ENCODE measurements at places on chromosomes 7 and 10.
A peak's percentile ranks its signal among the peaks of the same experiment; 100 is the strongest.

DNA sequence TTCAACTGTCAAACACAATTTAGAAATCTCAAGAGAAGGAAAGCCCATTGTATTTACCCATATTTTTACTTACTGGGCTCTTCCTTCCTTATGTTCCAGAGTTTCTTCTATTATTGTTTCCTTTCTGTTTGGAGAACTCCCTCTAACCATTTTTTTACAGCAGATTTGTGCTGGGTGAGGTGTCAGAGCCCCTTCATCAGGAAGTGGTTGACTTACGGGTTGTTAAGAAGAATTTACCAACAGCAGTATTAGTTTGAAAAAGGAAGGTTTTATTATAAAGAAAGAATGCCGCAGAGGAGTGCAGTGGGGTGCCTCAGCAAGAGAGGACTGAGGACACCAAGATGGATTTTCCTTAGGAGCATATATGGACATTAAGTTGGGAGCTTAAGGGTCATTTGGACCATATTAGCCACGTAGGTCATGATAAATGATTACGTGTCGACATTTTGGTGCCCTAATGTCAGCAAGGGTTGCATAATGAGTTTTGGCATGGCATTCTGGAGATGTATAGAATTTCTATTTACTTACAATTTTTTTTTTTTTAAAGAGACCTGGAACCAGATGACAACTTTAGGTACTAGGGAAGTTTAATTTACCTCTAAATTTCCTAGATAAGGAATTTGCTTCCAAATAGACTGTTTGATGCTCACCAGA, 6.3 kb upstream of the TBATA start:
- DNase-seq = no peak

GRCh38 chr10:44981172-44982113, 2.8 kb upstream of the DEPP1 start:
- DNase-seq = no peak

DNA sequence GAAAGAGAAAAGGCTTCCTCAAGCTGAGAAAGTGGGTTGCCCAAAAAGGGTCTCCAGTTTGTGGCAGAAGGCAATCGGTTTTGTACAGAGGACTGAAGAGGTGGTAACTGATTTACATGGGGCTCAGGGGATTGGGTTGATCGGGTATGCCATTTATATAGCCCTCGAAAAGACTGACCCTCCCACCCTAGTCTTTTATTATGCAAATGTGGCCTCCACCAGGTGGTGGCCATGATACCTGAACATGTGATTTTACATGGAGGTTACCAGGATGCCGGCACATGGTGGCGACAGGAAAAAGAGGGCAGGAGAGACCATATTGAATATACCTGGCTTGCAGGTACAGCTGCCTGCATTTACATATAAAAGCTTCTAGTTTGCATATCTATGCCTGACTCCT, 36.7 kb downstream of the ATE1 start:
- DNase-seq = no peak

- DNase-seq = no peak
Measured at GRCh38 chr10:113609704-113610108, 54.1 kb downstream of the NRAP start.

DNA sequence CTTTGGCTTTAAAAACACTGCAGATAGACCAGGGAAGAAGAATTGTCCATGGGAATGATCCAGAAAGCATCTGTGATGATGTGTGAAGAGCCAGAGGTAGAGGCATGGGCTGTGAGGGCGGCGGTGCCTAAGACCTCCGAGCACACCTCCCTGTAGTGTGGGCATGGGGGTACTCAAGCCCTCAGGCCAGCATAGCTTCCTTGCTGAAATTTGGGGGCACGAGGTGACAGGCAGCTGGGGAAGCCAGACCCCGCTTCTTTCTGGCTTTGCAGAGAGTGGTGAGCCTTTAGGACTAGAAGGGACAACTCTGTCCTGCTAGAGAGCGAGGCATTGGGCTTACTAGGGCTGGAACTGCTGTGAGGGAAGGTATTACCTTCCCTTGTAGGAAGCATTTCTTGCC, 187.7 kb upstream of the SH2B2 start:
- DNase-seq = no peak

DNA sequence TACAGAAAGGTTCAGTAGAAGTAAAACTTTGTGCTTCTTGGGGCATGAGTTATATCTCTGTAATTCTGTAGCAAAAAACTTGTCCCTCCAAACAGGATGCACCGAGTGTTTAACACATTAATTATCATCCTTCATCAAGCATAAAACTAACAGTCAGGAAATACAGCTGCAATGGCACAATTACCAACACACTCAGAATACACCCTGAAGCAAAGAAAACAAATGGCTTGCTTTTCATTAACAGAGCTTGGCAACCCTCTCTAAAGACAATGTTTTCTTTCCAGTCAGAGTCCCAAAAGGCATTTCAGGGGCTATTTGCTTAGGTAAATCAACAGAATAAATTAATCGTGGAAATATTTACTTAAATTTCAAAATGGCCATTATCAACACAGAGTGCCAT, 107.7 kb downstream of the ICA1 start:
- no peak for DNase-seq

- DNase-seq = no peak
Measured at GRCh38 chr7:52120912-52121311, 804.3 kb upstream of the COBL start.

- no peak for DNase-seq
Measured at GRCh38 chr7:110871856-110872255, 219.1 kb upstream of the LRRN3 start.

GRCh38 chr10:31574577-31574976, 255.6 kb downstream of the ZEB1 start:
- DNase-seq = no peak

GRCh38 chr10:110076559-110077318, 69.0 kb downstream of the ADD3 start:
- DNase-seq = no peak

DNA sequence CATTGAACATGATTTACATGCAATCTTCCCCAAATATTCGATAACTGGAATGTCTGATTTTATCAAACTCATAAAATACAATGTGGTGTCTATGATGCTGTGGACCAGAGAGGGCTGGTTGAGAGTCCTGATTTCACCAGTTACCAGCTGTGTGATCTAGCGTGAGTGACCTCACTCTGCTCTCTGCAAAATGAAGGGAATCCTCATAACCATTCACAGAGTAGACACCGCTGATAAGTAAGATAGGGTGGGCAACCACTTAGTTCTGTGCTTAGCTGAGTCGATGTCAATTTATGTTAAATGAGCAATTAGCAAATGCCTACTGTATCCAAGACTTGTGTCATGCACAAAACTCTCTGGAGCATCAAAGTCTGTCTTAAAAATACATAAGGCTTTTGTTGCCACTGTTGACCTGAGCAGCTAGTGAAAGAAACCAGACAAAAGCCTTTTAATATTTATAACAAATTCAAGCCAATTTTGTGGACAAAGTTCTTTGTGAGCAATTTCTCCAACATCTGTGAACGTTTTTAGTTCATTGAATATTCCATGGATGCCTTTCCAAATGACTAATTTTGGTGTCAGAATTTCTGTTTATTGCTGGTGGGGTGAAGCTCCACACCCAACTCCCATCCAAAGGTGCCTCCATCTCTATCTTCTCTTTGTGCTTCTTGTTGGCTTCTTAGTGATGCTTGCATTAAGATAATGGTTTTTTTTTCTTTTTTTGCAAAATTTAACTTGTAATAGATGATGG, 314.2 kb downstream of the ADRA2A start:
- DNase-seq = no peak

DNA sequence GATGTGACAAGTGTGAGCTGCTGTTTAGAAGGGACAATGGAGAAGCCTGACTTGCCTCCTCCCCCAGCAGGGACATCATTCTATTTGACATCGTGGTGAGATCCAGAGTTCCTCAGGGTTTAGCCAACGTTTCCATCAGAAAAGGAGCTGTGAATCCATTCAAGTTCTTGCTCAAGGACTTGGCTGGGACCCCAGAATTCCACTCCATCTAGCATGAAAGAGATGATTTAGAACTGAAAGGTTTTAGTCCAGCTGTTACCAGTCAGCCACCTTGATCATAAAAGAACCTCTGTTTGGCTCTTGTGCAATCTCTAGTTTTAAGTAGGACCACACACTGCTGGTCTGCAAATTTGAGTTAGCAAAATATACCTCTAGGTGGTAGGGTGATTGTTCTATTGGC, 337.6 kb downstream of the FRMD4A start:
- DNase-seq = no peak

DNA sequence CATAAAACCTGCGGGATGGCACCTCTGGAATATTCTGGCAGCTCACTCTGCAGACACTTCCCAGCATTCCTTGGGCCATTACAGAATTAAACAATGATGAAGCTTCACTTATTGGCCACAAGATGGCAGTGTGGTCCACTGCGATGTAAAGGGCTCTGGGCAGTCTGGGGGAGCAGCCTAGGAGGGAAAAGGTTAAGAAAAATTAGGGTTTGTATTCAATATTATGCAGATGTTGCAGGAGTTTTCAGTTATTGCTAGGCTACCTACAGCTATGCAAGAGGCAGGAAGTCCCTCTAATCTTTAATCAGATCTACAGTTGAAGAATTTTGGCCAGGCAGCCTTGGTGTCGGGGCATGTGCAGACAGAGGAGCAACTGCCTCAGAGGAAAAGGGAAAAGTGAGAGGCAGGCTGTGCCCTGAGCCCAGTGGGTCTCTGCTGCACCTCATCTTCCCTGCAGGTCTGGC, 233.2 kb upstream of the PRSS1 start:
- peak; percentile 30 for DNase-seq

DNA sequence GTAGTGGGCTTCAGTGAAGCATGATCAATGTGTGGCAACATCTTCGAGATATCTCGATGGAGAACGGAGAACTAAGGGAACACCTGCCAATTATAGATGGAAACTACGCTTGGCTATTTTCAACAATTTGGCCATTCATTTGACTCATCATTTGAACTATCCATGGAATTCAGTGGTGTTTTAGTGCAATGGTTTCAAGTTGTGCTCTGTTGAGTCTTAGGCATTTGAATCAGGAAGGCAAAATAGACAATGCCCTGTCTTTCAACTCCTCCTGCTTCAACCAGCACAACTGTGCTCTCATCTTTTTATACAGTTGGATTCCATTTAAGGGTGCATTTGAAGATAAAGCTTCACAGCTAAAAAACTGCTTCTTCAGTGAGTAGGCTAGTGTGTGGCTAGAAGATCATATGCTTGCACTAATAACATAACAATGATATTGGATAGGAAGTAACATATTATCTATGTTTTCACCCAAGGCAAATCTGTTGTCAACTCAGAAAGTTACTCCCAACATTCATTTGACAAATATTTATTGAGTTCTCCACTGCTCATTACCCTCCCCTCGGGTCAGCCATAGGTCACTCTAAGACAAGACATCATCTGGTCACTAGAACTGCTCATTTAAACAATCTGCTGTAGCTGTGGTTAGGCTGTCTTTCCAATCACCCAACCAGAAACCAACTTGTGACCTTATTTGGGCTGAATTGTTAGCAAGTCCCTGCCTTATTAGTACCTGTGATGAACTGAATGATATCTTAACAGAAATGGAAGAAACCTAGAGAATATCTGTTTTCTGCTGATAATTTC, 314.1 kb upstream of the SP4 start:
- no peak for DNase-seq

- DNase-seq = no peak
Measured at GRCh38 chr7:97174303-97174702, 56.8 kb downstream of the SDHAF3 start.

Data from nephron progenitor cell (in vitro differentiated cells).